ENCODE measurements at places on chromosomes 1 and 21. TPM values are rescaled to one million over a fixed set of nuclear protein-coding genes. Genes with fewer than 3 reads are reported as not detected.

GRCh38 chr1:41241749-41242341 is at the start of gene SCMH1:
SCMH1 (minus strand) TSS chr1:41242306; CDS start chr1:41186133, 56,173 bp downstream.
- peak; percentile 71 for DNase-seq

- DNase-seq: no peak
These were observed 30.1 kb downstream of the LDLRAD1 start for GRCh38 chr1:53987880-53988279.

The OR2L5 gene
- not detected for total RNA-seq

GRCh38 chr1:185871627-185872150 is 137.5 kb downstream of the HMCN1 start:
- no peak for DNase-seq

DNA sequence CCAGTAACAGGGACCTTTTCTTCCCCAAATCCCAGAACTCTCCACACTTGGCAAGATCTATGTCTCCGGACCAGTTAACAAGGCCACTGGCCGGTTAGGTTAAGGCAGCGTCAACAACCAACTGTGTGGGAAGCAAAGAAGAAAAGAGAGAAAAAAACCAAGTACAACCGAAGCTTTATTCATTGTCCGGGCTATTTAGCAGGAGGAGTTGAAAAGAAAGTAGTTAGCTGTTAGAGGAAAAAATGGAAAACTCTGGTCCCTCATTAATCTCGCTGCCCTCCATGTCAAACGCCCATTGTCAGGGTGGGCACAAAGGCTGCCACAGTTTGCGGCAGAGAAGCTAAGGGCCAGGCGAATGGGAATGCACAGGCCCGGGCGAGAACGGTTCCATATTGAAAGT is 49.3 kb upstream of the GRIK3 start:
- no peak for DNase-seq

DNA sequence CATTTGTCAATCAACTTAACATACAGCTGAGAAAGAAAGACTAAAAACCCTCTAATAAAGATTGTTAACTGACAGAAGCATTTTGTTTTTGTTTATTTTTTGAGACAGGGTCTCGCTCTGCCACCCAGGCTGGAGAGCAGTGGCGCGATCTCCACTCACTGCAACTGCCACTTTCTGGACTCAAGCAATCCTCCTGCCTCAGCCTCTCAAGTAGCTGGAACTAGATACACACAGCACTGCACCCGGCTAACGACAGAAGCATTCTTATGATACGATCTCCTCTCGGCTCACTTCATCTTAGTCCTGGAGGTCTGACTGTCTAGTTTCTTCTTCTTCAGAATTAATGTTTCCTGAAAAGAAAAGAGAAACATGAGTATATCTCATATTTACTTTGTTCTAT is 23.5 kb downstream of the RSPH1 start:
- no peak for DNase-seq

The AGO1 gene
- 38.8 TPM for total RNA-seq

- DNase-seq: no peak
These were observed 577.8 kb downstream of the BRINP3 start for GRCh38 chr1:189899686-189900425.

The CYP4X1 gene
- total RNA-seq: not detected

DNA sequence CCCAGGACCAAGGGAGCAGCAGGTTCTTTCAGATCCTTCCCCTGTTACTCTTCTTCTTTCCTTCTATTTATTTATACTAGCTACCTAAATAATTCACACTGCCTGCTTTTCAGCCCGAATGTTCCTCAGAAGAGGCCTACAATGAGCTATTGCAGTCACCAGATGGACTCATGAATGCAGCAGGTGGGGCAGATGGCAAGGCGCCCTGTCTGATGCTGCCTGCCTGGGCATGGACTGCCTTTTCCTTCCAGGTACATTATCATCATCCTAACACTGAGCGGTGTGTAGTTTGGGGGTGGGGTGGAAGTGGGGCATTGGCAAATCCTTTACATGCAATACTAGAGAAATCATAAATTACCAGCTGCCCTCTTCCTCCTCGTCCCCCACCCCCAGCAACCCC is 17.6 kb downstream of the ESRRG start:
- DNase-seq: no peak

DNA sequence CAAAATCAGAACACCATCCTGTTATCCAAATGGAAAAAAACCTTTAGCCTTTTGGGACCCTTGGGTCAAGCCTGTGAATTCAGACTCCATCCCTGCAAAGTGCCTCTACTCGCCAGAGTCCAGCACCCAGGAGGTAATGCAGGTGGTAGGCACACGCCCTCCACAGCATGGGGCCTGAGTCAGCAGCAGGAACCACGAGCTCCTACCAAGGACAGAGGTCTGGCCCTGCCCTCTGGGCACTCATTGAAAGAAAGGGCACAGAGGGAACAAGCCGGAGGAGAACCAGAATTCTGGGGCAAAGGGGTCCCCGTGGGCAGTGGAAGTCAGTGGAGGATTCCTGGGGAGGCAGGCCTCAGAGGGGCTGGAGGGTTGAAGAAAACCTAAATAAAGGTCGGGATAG is 438.1 kb downstream of the NPHP4 start:
- DNase-seq: no peak
